BJ (cell line): ENCODE measurements at places on chromosomes 11 and 22. TPM values are rescaled to one million over a fixed set of nuclear protein-coding genes. Genes with fewer than 3 reads are reported as not detected.

The PRG3 gene
- not detected in 2 replicates for polyA plus RNA-seq

DNA sequence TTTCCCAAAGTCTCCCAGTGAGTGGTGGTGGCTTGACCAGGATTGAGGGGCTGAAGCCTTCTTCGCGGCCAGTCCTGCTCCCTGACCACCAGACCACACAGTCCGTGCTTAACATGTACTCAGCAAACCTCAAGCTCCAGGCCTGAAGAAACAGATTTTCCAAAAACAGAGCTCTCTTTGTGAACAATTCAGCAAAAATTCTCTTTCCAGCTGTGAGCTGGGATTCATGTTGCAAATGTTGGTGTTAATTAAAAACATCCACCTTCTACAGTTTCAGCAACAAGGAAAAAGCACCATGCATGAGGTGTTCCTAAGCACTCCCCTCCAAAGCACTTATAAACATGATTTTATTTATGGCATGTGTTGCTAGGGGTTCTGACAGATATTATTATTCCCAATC is 129.5 kb downstream of the ETS1 start:
- DNase-seq, result peak; percentile 40

GRCh38 chr11:118928870-118929500 is 3.3 kb upstream of the BCL9L start:
- DNase-seq, result no peak

- no peak for DNase-seq
Observed at GRCh38 chr11:2770761-2771301, 71.0 kb upstream of the KCNQ1OT1 start.

The NRGN gene
- 0.98 and 1.6 TPM in 2 replicates for polyA plus RNA-seq

GRCh38 chr11:70910835-70911234 is 341.5 kb downstream of the SHANK2 start:
- no peak for DNase-seq
